ENCODE measurements at places on chromosomes 12 and 14. TPM values are rescaled to one million over a fixed set of nuclear protein-coding genes. Genes with fewer than 3 reads are reported as not detected.

GRCh38 chr14:39877577-39878190 is 445.5 kb upstream of the FBXO33 start:
- no peaks in the 10 kb centered on the region for H3K27me3 ChIP-seq
- H3K36me3 ChIP-seq = no peaks in the 10 kb centered on the region
- no peak for DNase-seq
- no peak overlapping the region for H3K4me3 ChIP-seq

DNA sequence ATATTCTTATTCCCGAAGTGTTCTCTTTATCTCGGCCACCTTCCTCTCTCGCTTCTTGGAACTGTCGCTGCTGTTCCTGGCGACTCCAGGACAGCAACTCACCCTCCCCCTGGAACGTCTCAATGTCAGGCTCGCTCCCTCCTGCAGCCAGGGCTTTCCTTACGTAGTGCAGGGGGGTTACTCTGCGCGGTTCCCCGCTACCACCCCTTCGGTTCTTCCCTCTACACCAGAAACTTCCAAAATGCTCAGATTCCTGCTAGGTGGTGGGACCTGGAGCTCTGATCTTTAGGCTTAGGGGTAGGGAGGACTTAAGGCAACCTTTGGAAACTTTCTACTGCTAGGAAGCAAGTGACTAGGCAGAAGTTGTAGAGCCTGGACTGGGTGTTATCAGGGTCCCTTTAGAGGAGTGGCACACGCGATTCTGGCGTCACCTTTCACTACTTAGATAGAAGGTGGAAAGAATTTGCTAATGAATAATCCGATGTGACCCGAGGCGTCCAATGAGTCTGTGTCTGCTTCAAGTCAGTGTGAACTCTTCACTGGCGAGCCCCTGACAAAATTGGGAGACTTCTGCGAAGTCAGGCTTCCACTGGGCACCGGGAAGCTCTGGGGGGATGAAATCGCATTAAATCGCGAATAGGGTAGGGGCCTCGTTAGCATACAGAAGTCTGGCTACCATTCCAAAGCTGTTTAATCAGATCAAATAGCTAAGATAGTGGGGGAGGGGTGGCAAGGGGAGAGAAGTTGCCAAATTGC is 900 bp upstream of the DPF3 start:
- H3K36me3 ChIP-seq = no peaks in the 10 kb centered on the region
- peaks cover 6% of the 10 kb centered on the region for H3K4me1 ChIP-seq
- H3K27ac ChIP-seq = peak overlapping the region; percentile 53
- H3K27me3 ChIP-seq = no peaks in the 10 kb centered on the region
- peak overlapping the region; percentile 52 for H3K4me3 ChIP-seq

The IRAK3 gene
- not detected for total RNA-seq

The CISTR gene
- total RNA-seq = not detected

DNA sequence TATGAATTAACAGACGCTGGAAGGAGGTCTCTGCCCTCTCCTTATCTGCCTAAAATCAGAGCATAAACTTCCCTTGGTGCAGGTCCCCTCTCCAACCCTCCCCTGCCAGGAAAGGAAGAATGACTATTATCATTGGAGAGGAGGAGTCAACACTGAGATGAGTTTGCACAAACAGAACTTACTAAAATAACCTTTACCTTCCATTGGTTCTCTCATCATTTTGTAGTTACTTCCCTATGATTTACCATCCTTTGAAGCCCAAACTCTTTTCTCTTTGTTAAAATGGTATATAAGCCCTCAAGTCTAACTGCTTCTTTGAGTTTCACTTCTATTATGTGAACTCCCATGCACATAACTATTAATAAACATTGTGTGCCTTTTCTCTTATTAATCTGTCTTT is 64.2 kb upstream of the EEA1 start:
- no peak overlapping the region for H3K4me3 ChIP-seq
- H3K27ac ChIP-seq = no peak overlapping the region
- no peaks in the 10 kb centered on the region for H3K36me3 ChIP-seq
- H3K4me1 ChIP-seq = peaks cover 7% of the 10 kb centered on the region
- no peaks in the 10 kb centered on the region for H3K27me3 ChIP-seq

- H3K27me3 ChIP-seq = no peaks in the 10 kb centered on the region
- no peak for DNase-seq
- H3K27ac ChIP-seq = no peak overlapping the region
Observed at GRCh38 chr14:92726933-92727262, 21.5 kb downstream of the LGMN start.

DNA sequence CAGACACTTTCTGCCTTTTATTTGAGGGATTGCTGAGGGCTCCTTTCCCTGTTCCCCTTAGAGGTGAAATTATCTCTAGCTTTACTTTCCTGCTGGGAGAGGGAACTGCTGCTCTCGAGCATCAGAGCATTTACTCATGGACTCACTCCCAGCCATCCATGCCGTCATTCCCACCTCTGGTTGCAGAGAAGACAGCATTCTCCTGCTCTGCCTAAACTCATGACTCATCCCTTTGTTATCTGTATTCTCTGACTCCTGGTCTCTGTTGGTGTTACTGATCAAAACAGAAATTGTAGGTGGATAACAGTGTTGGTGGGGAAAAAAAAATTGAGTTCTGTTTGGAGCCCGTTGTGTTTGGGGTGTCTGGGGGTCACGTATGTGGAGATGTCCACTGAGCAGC is 159.3 kb downstream of the TTC8 start:
- H3K36me3 ChIP-seq = no peaks in the 10 kb centered on the region
- no peaks in the 10 kb centered on the region for H3K4me1 ChIP-seq
- H3K27ac ChIP-seq = no peak overlapping the region
- H3K27me3 ChIP-seq = no peaks in the 10 kb centered on the region
- H3K4me3 ChIP-seq = no peak overlapping the region

The ACOT6 gene
- total RNA-seq = not detected

GRCh38 chr12:106771425-106771824 is 3.1 kb upstream of the RIC8B start:
- H3K4me3 ChIP-seq = no peak overlapping the region
- peaks cover 13% of the 10 kb centered on the region for H3K4me1 ChIP-seq
- H3K36me3 ChIP-seq = no peaks in the 10 kb centered on the region
- H3K27me3 ChIP-seq = no peaks in the 10 kb centered on the region
- no peak overlapping the region for H3K27ac ChIP-seq
- no peak for DNase-seq

- no peak overlapping the region for H3K4me3 ChIP-seq
- H3K27me3 ChIP-seq = no peaks in the 10 kb centered on the region
- DNase-seq = no peak
- H3K27ac ChIP-seq = no peak overlapping the region
Observed at GRCh38 chr12:87678453-87678852, 350.7 kb downstream of the C12orf50 start.

The MGAT2 gene
- total RNA-seq = 33.3 TPM

DNA sequence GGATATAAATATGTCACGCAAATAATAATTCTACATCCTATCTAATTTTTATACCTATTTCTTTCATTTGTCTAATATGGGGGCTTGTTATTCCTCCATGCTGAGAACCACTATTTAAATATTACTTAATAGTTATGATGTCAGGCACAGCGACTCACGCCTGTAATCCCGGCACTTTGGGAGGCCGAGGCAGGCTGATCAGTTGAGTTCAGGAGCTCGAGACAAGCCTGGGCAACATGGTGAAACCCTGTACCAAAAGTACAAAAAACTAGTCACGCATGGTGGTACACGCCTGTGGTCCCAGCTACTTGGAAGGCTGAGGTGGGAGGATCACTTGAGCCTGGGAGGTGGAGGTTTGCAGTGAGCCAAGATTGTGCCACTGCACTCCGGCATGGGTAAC is 45.2 kb downstream of the GXYLT1 start:
- no peak for DNase-seq
- H3K27ac ChIP-seq = no peak overlapping the region
- no peak overlapping the region for H3K4me3 ChIP-seq
- H3K36me3 ChIP-seq = 0 out of 3 replicates have a peak, but pooled peaks cover 3% of the 10 kb centered on the region
- H3K27me3 ChIP-seq = no peaks in the 10 kb centered on the region

DNA sequence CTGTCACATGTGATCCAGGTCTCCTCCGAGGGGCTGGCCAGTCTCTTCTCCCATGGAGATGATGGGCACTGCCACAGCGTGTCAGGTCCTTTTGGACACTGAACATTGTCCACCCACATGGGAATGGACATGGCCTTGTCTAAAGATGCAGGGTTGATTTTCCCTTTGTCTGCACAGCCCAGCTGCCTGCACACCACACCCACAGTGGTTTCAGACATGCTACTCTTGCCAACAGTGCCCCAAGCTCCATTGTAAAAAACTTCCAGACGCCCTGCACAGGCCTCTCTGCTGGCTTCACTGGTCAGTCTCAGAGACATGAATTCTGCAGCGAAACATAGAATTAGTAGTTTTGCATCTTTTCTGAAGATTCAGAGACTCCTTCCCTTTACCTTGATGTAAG is 18.5 kb downstream of the CD163 start:
- H3K4me1 ChIP-seq = no peaks in the 10 kb centered on the region
- H3K36me3 ChIP-seq = no peaks in the 10 kb centered on the region
- H3K27me3 ChIP-seq = no peaks in the 10 kb centered on the region
- H3K27ac ChIP-seq = no peak overlapping the region
- H3K4me3 ChIP-seq = no peak overlapping the region

DNA sequence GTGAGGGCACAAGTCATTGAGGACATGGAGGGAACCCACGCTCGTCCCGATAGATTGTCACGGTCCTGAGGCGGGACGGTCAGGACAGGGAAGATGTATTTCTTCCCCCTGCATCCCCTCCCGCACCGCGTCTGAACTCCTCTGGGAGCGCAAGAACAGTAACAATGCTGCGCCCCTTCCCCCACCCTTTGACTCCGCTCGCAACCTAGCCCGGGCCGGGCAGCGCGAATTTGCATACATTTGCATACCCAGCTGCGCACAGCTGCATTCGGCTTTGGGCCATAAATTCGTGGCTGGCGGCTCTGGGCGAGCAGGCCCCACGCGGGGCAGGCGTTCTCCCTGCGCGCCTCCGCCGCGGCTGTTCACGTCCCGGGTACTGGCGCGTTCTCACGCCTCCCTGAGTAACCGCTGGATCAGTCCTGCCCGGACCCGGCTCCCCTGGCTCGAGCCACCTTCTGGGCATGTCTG is 29.0 kb upstream of the SMUG1 start:
- H3K27me3 ChIP-seq = no peaks in the 10 kb centered on the region
- no peak for DNase-seq
- H3K27ac ChIP-seq = no peak overlapping the region
- no peaks in the 10 kb centered on the region for H3K36me3 ChIP-seq
- H3K4me3 ChIP-seq = no peak overlapping the region

DNA sequence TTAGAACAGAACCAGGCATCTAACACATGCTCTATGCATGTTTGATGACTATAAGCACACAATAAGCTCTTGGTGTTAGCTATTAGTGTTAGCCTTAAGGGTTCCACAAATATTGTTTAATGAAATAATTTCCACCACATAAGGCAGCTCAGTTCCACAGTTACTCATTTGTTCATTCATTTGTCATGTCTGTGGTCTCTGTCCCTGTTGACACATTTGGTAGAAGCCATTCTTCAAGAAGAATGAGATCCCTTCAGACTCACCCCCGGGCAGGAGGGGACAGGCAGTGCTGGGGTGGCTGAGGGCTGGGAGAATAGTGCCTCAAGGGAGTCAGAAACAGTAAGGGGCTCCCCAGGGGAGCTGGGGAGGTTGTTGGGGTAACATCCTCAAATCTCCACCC is 3.7 kb upstream of the FAIM2 start:
- no peak overlapping the region for H3K27ac ChIP-seq
- no peak for DNase-seq
- H3K36me3 ChIP-seq = no peaks in the 10 kb centered on the region
- H3K4me1 ChIP-seq = peaks cover 20% of the 10 kb centered on the region
- peaks cover 4% of the 10 kb centered on the region for H3K27me3 ChIP-seq
- H3K4me3 ChIP-seq = no peak overlapping the region

DNA sequence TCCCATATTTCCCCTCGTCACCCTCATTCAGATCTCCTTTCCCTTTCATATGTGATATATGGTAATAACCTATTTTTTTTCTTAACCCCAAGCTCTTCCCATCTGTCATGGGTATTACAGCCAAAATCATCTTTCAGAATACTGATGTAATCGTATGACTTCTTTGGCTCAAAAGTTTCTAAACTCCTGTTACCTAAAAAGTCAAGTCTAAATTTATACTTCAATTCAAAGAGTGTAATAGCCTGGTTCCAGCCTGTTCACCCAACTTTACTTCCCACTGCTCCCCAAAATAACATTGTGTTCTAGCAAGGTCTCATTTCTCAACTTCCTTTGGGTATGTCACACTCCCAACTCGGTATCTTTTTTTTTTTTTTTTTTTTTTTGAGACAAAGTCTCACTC is 48.5 kb downstream of the TBK1 start:
- peaks cover 49% of the 10 kb centered on the region for H3K36me3 ChIP-seq
- no peaks in the 10 kb centered on the region for H3K27me3 ChIP-seq
- no peak for DNase-seq
- no peaks in the 10 kb centered on the region for H3K4me1 ChIP-seq
- no peak overlapping the region for H3K27ac ChIP-seq

GRCh38 chr12:4006743-4007142 is 133.5 kb upstream of the PARP11 start:
- H3K4me3 ChIP-seq = no peak overlapping the region
- DNase-seq = no peak
- H3K27ac ChIP-seq = no peak overlapping the region
- no peaks in the 10 kb centered on the region for H3K4me1 ChIP-seq

The BDKRB1 gene
- 0.20 TPM for total RNA-seq

DNA sequence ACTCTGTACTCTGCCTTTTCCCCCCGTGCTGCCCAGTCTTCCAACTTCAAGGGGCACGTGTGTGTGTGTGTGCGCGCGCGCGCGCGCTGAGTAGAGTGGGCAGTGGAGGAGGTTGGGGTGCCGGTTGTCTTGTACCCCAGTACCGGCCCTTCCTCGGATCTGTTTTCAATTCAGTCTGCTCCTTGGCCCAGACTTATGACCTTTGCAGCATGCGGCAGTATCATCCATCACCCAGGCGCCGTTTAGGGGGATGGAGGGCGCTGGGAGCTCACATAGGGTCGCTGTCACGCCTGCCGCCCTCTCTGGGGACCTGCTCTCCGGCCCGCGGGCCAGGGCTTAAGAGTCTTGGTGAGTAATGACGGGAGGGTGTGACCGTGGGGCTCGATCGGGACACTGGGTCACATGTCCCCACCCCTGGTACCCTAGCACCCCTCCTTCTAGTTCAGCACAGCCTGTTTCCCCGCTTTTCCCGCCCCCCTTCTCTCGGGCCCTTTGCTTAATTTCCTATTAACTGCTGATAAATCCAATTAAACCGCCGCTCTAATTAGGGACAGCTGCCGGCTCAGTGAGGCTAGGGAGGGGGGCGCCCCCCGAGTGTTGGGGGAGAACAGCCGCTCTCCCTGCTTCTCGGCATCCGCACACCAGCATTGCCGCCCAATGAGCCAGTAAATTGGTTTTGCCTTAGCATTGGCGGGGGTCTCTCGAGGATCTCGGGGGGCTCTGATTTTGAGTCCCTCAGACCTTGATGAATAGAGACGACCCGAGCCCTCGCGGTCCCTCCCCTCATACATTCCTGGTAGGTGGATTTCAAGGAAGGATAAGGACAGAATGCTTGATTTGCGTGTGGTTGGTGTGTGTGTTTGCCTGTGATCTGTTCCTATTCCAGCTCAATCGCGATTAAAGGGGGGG is 9.3 kb downstream of the STAC3 start:
- H3K4me1 ChIP-seq = peaks cover 43% of the 10 kb centered on the region
- peaks cover 2% of the 10 kb centered on the region for H3K27me3 ChIP-seq

The KRT3 gene
- not detected for total RNA-seq

The SLC17A8 gene
- not detected for total RNA-seq

- peak; percentile 52 for DNase-seq
- peak overlapping the region; percentile 53 for H3K4me3 ChIP-seq
- H3K27me3 ChIP-seq = peaks cover 2% of the 10 kb centered on the region
- H3K4me1 ChIP-seq = peaks cover 20% of the 10 kb centered on the region
Observed at GRCh38 chr12:25386831-25387731, 136.4 kb upstream of the KRAS start.

The NR4A1 gene
- 4.4 TPM for total RNA-seq

The PGF gene
- 0.44 TPM for total RNA-seq

- H3K4me3 ChIP-seq = no peak overlapping the region
- no peak for DNase-seq
- peaks cover 3% of the 10 kb centered on the region for H3K4me1 ChIP-seq
- H3K36me3 ChIP-seq = no peaks in the 10 kb centered on the region
- no peak overlapping the region for H3K27ac ChIP-seq
Observed at GRCh38 chr14:89036371-89036770, 211.9 kb downstream of the TTC8 start.
